ENCODE measurements at places on chromosomes 13 and 19.

- peak; percentile 12 for DNase-seq
Measured at GRCh38 chr19:33194532-33194885, 379 bp downstream of the LRP3 start.

GRCh38 chr13:112775791-112776279 is 86.0 kb downstream of the ATP11A start:
- DNase-seq = no peak

GRCh38 chr13:91154558-91155353 is 192.7 kb upstream of the MIR17HG start:
- no peak for DNase-seq

GRCh38 chr13:85597790-85598500 is 201.3 kb downstream of the SLITRK6 start:
- DNase-seq = no peak

- no peak for DNase-seq
Measured at GRCh38 chr19:36972571-36972970, 56.4 kb downstream of the ZNF568 start.

- no peak for DNase-seq
Measured at GRCh38 chr13:33134213-33134612, 118.0 kb downstream of the KL start.

DNA sequence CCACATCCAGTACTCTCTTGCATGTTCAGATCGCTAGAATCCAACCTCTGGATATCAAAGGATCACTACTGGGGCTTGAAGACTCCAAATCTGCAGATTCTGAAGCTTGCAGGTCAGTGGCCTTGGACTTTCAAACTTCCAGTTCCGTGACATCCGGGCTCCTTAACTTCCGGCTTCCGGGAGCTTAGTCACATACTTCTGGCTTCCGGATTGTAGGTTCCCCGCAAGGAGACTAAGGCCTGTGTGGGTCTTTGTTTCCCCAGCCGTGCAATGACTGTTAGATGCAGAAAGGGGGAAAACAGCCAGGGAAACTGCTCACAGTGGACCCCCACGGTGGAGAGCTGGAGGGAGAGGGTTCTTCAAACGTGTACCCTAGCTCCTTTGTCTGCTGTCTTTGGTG is 41.4 kb downstream of the ZNF333 start:
- no peak for DNase-seq

- DNase-seq = no peak
Measured at GRCh38 chr13:21608961-21609360, 5.0 kb upstream of the MICU2 start.

GRCh38 chr13:60260440-60260839 is 96.7 kb upstream of the DIAPH3 start:
- DNase-seq = no peak

GRCh38 chr13:37706041-37706440 is 107.5 kb upstream of the POSTN start:
- no peak for DNase-seq

DNA sequence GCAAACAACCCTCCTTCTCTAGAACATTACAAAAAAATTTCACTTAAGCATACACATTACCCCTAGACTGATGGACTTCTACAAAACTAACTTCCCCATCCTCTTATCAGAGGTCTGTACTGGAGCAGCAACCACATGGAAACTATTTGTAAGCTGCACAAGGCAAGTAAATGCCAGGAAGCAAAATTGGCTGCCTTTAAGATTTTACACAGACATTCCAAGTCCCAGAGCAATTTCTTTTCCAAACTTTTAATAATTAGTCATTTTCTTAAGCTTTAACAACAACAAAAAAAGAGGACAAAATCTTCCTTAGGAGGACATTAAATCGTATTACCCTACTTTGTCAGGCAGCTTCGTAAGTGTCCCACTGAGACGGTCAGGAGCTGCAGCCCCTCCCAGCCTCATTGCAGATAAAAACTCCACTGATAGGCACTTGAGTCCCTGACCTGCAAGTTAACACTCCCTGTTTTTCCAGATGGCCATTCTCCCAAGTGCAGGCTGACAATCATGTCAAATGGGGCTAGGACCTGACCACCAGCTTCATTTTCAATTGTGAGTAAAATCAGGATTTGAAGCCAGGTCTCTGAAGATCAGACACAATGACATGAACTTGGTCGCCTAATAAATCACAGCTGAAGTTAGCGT is 680.1 kb downstream of the DIAPH3 start:
- DNase-seq = no peak

DNA sequence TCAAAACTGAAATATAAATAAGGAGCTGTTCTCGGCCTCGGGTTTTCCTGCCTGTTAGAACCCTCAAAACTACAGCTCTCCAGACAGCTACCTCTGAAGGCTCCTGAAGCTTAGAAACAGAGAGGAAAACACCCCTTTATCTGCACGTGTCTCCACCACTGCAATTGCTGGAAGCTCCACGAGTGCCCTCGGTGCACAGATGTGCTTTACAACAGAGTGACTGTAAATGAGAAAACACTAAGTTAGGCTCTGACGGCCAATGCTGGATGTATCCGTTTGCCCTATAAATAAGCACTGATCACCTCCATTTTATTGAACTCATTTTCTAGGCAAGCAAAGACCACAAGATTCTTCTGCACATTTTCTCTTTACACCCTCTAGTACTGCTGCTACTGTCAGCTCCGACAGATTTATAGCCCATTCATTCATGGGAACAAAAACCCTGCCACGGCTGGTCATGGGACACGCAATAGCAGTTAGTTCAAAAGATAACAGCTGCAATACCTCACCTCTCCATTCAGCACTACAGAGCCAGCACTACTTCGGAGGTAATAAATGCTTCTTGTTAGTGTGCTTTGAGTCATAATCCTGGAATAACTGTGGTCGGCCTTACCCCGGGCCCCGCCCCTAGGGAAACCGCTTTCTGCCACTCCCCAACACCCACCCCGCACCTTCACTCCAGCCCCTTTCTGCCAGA is 241.1 kb upstream of the ZNF507 start:
- DNase-seq = no peak

GRCh38 chr13:113884821-113885220 is 20.9 kb upstream of the GAS6 start:
- no peak for DNase-seq

DNA sequence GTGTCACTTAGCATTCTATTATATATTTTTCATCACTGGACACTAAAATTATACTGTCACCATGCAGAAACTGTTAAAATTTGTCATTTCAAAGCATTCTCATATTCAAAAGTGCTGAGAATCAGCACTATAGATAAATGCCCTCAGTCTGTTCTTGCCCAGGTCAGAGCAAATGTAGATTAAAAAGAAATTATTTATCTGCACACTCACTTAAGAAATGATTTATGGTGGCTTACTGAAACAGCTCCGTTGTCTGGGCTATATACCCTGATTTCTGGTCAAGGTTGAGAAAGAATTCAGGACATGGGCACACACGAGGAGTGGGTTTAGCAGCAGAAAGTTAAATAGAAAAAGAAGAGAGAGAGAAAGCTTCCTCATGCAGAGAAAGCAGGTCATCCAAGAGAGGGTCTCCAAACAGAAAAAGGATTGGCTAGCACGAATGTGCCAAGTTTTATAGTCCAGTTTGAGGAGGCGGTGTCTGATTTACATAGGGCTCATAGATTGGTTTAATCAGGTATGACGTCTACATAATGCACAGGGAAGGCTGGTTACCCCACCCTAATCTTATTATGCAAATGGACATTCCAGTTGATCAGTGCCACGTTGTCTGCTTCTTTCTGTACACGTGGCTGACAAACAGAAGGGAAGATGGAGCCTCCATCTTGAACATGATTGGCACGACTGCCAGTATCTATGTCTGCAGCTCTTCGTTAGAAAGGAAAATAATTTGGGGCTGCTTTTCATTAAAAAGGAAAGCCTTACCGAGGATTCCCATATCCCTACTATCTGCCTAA is 47.3 kb upstream of the N4BP2L1 start:
- no peak for DNase-seq

GRCh38 chr13:33367926-33368325 is 82.4 kb upstream of the STARD13 start:
- DNase-seq = no peak

GRCh38 chr13:71912524-71912923 is 45.5 kb upstream of the DACH1 start:
- no peak for DNase-seq

- no peak for DNase-seq
Measured at GRCh38 chr19:12799742-12800465, 1.7 kb downstream of the PRDX2 start.

DNA sequence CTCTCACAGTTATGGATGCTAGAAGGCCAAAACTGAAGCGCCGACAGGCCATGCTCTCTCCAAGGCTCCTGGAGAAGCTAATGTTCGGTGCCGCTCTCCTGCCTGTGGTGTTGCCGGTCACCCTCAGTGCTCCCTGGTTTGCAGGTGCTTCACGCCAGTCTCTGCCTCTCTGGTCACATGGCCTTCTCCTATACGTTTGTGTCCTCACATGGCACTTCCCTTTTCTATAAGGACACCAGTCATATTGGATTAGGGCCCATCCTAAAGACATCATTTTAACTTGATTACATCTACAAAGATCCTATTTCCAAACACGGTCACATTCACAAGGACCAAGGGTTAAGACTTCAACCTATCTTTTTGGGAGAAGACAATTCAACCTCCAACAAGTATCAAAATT is 671.3 kb upstream of the ARGLU1 start:
- no peak for DNase-seq

DNA sequence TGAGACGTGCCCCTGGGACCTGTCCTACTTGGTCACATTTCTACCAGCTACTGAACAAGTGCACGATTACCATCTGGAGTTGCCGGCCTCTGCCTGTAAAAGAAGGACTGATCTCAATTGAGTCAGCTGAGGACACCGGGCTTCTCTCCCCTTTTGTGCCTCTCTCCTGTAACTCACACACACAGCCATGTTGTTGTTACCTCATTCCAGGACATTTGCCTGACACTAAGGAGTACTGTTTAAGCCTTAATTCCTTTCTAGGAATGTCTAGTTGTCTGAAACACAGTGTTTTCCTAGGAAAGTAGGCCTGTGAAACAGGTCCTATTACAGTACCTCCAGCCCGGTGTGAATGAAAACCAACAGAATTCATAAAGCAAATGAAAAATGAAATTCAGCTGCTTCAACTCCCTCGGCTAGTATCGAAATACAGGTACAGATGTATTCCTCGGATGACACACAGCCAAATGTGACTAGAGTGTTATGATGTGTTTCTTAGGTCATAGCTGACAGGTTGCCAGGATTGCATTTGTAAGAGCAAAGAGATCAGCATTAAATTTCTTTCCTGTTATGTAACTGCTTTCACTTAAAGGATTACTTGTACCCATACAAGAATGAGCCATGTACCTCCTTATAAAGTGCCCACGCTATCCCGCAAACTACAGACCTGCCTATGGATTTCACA is 152.0 kb upstream of the IRS2 start:
- DNase-seq = no peak

DNA sequence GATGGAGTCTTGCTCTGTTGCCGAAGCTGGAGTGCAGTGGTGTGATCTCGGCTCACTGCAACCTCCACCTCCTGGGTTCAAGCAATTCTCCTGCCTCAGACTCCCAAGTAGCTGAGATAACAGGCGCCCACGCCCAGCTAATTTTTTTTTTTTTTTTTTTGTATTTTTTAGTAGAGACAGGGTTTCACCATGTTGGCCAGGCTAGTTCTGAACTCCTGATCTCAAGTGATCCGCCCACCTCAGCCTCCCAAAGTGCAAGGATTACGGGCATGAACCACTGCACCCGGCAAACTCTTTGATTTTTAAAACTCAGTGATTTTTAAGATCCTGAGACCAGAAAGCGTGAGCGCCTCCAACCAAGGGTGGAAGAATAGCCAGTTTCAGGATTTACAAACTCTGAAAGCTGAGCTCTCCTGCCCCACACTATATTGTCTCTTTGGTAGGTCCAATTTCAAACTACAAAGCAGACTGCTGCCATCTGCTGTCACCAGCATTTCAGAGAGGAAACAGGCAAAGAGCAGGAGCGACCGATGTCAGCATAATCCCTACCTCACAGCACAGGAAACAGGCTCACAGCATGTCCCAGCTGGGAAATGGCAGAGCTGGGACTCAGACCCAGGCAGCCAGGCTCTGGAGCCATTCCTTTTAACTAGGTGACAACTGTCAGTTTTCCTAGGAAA is 9.2 kb downstream of the NOSIP start:
- DNase-seq = no peak

DNA sequence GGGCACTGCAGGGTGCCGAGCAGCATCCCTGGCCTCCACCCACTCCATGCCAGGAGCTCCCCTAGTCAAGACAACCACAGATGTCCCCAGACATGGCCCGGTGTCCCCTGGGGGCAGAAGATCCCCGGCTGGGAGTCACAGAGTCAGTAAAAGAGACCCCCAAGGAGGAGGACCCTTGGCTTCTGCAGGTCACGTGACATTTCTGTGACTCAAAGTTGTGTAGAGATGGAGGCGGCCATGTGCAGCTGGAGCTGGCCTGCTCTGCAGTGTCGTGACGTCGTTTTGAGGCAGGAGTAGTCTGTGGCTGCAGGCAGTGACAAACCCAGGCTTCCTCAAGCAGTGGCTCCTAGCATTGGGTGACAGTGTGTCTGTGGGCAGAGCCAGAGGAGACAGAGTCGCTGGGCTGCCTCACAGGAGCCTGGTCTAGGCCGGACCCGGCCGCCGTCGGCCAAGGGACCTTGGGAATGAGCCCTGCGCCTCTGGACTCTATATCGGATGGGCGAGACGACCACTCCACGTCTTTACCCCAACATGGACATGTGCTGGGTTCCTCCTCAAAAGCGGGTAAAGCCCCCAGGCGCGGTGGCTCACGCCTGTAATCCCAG is 7.7 kb upstream of the DIRAS1 start:
- DNase-seq = no peak

DNA sequence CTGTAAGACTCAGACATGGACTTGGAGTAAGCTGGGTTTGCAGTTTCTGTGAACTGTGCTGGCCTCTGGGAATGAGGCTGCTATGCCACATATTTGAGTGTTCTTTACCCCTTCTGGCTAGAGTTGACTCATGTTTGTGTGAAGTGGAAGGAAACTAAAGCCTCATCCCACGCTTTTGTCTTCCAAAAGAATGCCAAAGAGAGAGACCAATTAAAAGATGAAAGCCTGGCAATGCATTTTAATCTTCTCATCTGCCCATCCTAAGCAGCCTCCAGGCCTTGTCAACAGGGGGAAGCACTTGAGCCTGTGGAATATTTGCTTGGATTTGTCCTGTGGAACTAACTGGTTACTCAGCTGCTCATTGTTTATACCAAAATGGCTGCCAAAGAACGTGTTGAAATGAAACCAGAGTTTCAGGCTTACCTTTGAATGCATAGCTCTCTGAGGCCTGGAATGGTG is 49.1 kb downstream of the LMO7 start:
- no peak for DNase-seq

- DNase-seq = no peak
Measured at GRCh38 chr19:2041433-2041682, 9.7 kb downstream of the MKNK2 start.

- DNase-seq = no peak
Measured at GRCh38 chr19:29018542-29018941, 194.4 kb downstream of the UQCRFS1 start.

DNA sequence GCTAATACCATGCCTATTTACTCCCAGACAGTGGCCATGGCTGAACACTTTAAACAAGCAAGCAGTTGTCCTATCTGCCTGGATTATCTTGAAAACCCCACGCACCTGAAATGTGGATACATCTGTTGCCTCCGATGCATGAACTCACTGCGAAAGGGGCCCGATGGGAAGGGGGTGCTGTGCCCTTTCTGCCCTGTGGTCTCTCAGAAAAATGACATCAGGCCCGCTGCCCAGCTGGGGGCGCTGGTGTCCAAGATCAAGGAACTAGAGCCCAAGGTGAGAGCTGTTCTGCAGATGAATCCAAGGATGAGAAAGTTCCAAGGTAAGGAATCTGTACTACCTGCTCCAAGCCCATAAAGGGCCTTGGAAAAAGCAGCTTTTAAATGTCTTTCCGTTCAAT is 8.6 kb downstream of the RFPL4AL1 start:
- no peak for DNase-seq
